ENCODE measurements at places on chromosomes 12 and 14.

GRCh38 chr12:52715416-52715815 lies 12.1 kb upstream of the KRT77 start:
- no peak for DNase-seq

- DNase-seq, result no peak
Measured at GRCh38 chr12:74614426-74614825, 76.8 kb downstream of the ATXN7L3B start.

- DNase-seq, result no peak
Measured at GRCh38 chr14:66979101-66979974, 209.9 kb upstream of the GARIN2 start.

GRCh38 chr12:51717326-51717925 lies 126.4 kb downstream of the SCN8A start:
- no peak for DNase-seq

DNA sequence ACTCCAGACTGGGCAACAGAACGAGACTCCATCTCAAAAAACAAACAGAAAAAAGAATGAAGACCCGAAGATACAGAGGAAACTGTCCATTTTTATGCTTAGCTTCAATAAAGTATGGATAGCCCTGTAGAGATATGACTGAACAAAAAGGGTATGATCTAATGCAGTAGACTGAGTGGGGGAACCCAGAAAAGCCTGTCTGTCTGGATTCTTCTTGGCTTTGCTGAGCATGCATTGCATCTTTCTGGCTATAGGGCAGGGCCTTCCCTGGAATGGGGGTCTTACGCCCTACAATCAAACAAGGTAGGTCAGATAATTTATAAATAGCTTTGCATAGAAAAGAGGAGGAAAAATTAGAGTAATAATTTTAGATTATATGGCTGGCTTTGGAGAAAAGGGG lies 10.1 kb downstream of the MIA2 start:
- DNase-seq, result no peak

GRCh38 chr14:61753631-61754030 lies 8.6 kb upstream of the SNAPC1 start:
- DNase-seq, result no peak

- no peak for DNase-seq
Measured at GRCh38 chr14:20350282-20350681, 6.8 kb downstream of the PARP2 start.

DNA sequence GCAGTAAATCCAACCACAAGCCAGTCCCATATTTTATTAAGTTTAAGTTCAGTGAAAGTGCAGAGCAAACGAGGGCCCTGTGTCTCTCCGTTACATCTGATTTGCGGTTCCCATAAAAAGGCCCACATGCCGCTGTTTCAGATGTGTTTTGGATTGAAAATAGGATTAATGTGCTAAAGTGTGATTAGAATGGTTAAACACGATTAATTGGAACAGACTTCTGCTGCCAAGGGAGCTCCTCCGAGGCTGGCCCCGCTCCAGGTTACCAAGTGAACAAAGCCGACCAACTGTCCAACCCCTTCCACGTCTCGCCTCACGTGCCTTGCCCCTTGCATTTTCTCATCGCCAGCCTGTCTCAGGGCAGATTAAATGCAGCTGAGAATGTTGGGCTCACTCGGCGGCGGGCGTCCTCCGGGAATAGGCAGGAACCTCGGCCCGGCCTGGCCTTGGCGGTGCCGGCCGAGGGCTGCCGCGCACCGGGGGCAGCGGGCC lies 166.5 kb upstream of the GSC start:
- DNase-seq, result no peak

DNA sequence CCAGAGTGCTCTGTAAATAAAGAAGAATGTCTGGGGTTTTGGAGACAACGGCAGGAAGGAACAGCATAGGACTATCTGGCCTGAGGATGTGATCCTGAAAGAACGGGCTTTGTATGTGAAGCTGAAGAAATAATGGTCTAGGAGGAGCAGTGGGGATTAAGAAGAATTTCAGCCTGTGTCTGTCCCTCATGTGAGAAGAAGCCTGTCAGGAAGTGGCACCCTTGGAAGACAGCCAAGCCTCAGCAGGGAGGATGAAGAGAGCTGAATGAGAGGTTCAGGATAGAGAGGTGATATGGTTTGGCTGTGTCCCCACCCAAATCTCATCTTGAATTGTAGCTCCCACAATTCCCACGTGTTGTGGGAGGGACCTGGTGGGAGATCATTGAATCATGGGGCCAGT lies 56.9 kb upstream of the TCL1A start:
- DNase-seq, result no peak

DNA sequence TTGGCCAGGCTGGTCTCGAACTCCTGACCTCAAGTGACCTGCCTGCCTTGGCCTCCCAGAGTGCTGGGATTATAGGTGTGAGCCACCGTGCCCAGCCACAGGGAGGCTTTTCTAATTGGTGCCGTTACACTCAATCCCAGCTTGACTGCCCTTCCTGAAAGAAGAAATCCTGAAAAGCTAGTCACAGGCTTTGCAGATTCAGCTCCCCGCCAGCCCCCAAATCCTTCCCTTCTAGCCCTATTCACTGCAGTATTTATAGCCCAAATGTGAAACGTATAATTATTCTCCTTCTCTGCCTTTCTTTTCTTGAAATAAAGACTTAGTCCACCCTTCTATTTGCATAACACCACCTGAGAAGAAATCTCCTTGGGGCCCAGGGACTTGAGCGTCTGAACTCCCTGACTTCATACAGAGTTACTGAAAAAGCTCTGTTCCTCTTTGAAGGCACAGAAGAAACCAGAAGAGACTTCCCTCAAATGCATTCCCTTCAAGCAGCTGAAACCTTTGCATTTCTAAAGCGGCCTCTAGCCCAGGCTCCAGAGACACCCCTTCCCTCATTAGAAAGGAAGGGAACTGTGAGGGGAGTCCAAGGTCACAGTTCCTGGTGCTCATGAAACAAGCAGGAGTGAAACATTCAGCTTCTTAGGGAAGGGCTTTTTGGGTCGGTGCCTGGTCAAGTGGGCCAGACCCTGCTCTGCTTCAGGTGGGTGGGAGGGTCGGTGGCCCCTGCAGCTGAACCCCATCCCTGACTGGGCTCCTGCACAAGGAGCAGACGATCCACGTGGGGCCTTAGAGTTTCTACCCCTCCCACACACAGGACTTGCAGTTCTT lies 42.3 kb upstream of the BATF start:
- DNase-seq, result no peak

GRCh38 chr14:50577982-50578381 lies 18.0 kb downstream of the ATL1 start:
- no peak for DNase-seq

- DNase-seq, result no peak
Measured at GRCh38 chr12:13288501-13288900, 92.0 kb downstream of the EMP1 start.
